ENCODE measurements at places on chromosomes 2 and 18.
A peak's percentile ranks its signal among the peaks of the same experiment; 100 is the strongest.

GRCh38 chr2:38409156-38410102 is 32.4 kb upstream of the ATL2 start:
- no peaks in the 10 kb centered on the region for H3K27me3 ChIP-seq
- no peaks in the 10 kb centered on the region for H3K36me3 ChIP-seq
- DNase-seq, result peak; percentile 67
- no peak overlapping the region for H3K4me3 ChIP-seq

- H3K36me3 ChIP-seq, result no peaks in the 10 kb centered on the region
- H3K4me1 ChIP-seq, result peaks cover 10% of the 10 kb centered on the region
- H3K27me3 ChIP-seq, result no peaks in the 10 kb centered on the region
These were observed 83.4 kb downstream of the DOCK10 start for GRCh38 chr2:224958873-224959272.

DNA sequence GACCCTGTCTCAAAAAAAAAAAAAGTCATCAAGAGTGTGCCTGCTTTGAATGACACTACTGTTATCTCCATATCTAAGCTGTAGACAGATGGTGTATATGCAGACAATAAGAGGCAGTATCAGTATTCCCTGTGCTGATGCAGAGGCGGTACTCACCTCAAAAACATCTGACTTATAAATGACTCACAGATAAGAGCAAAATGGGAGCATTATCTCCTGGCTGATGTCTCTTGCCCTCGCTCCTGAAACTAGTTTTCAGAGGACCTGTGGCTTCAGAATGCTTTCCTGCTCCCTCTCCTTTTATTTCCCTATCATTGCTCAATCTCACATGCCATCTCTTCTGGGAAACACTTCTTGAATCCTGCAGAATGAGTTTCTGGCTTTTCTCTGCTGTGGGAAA is 289.6 kb downstream of the PTPRM start:
- no peaks in the 10 kb centered on the region for H3K27me3 ChIP-seq
- H3K4me1 ChIP-seq, result no peaks in the 10 kb centered on the region

GRCh38 chr18:42287047-42287446 is 332.0 kb downstream of the PIK3C3 start:
- no peaks in the 10 kb centered on the region for H3K36me3 ChIP-seq
- no peak overlapping the region for H3K27ac ChIP-seq
- no peak for DNase-seq
- no peaks in the 10 kb centered on the region for H3K27me3 ChIP-seq

GRCh38 chr2:149884871-149885270 is 297.3 kb upstream of the MMADHC start:
- no peak for DNase-seq
- no peak overlapping the region for H3K4me3 ChIP-seq
- no peaks in the 10 kb centered on the region for H3K36me3 ChIP-seq

Measured in muscle of leg (tissue), 16 donors.